ENCODE measurements at places on chromosomes 1 and 21.

- DNase-seq, result no peak
These were observed 121.5 kb downstream of the PLPP3 start for GRCh38 chr1:56457756-56458375.

GRCh38 chr1:5223206-5223605 is 568.8 kb downstream of the AJAP1 start:
- no peak for DNase-seq

DNA sequence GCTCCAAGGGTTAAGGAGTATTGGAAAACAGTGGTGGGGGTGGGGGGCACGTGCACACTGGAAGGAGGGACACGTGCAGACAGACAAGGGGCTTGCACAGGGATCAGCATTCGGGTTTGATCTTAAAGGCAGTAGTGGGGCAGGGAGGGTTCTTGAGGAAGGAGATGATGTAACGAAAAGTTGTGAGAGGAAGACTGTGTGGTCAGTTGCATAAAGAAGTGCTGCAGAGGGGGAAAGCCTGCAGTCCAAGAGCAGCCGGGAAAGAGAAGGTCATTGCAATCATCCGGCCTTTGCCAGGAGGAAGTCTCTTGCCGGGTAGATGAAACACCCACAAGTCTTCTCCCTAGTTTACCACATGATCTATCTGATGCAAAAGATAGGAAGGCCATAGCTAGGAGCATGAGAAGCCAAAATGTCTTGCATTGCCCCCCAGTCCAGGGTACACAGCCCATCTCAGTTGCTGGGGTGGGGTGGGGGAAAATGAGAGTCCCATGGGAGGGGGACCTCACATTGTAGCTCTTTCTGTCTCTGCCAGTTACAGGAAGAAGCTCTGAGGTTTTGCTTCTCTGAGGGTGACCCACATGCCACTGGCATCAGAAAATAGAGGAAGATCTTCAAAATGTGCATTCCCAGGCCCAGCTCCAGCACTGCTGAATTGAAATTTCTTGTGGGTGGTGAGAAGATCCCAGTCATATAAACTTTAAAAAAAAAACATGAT is 202.5 kb upstream of the RAB4A start:
- DNase-seq, result no peak

- DNase-seq, result no peak
These were observed 30.0 kb downstream of the C2CD2 start for GRCh38 chr21:41923631-41924367.

GRCh38 chr1:218828125-218828650 is 345.5 kb upstream of the LYPLAL1 start:
- no peak for DNase-seq

- no peak for DNase-seq
These were observed 18.8 kb downstream of the INKA2 start for GRCh38 chr1:111720274-111720976.

DNA sequence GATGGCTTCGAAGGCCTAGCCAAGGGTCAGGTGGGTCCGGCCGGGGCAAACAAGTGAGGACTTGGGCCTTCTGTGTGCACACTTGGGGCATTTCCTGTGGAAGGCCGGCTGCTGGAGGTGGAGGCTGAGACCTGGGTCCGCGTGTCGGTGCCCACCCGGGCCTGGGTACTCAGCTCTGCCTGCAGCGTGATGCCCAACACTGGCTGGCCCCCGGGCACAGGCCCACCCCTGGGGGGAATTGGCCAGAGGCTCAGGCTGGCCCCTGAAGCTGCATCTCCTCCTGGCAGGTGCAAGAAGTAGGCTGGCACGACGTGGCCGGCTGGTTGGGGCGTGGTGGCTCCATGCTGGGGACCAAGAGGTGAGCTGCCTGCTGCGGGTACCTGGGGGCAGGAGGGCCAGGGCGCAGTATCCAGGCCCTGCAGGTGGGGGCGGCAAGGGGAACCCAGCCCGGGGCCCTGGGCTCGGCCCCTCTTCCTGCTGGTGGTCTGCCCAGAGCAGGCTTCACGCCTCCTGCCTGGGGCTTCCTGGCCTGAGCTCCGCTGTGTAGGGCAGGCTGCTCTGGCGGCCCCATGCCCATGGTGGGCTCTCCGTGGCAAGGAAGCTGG is 17.2 kb downstream of the CFAP410 start:
- no peak for DNase-seq

- DNase-seq, result no peak
These were observed 4.9 kb downstream of the SLC5A9 start for GRCh38 chr1:48227165-48228013.

DNA sequence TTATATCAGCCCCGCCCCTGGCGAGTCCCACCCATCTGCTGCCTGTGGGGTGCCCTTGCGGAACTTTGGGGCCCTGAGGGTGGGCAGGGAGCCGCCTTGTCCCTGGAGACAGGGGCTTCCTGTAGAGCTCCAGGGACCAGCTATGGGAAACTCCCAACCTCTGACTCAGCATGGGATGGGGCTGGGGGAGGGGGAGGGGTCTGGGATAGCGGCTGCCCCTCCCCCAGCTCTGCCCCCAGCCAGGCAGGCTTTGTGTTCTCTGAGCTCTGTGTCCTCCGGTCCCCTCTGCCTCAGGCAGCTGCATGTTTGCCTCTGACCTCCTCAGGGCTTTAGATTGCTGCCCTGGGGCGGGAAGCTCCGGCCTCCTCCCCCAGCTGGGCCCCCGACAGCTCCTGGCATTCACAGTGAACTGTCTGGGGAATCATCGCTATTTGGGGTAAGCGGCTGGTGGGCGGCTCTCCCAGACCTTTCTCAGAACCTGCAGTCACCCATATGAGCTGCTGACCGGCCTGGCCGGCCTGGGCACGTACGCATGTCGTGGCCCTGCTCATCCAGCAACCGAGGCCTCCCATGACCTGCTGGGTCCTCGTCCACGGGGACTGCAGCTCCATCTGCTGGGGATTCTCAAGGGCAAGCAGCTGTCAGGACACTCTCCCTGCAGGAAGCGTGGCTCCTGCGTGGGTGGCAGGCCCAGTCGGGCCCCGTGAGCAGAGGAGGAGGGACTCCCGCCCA is 17.1 kb downstream of the ARHGEF16 start:
- no peak for DNase-seq

GRCh38 chr1:9684801-9685200 is 33.3 kb downstream of the PIK3CD start:
- no peak for DNase-seq
